Fibroblast of skin of left quadriceps (primary cell): ENCODE measurements at places on chromosomes 5 and 9.
A peak's percentile ranks its signal among the peaks of the same experiment; 100 is the strongest.

DNA sequence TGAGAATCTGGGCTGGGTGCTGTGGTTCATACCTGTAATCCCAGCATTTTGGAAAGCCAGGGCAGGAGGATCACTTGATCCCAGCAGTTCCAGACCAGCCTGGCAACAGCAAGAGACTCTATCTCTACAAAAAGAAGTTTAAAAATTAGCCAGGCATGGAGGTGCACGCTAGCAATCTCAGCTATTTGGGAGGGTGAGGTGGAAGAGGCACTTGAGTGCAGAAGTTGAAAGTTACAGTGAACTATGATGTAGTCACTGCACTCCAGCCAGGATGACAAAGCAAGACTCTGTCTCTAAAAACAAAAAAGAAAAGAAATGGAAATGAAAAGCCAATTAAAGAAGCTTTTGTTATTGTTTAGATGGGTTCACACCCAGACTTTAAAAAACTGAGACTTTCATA is 131.6 kb upstream of the RASA1 start:
- DNase-seq = no peak

- DNase-seq = no peak
Observed at GRCh38 chr5:91670122-91670521, 287.0 kb upstream of the ARRDC3 start.

GRCh38 chr5:127451096-127451495 is 66.3 kb upstream of the PRRC1 start:
- no peak for DNase-seq

GRCh38 chr9:92494856-92495255 is 12.6 kb upstream of the ASPN start:
- DNase-seq = peak; percentile 17

- DNase-seq = no peak
Observed at GRCh38 chr5:162324328-162324727, 256.8 kb downstream of the GABRG2 start.

DNA sequence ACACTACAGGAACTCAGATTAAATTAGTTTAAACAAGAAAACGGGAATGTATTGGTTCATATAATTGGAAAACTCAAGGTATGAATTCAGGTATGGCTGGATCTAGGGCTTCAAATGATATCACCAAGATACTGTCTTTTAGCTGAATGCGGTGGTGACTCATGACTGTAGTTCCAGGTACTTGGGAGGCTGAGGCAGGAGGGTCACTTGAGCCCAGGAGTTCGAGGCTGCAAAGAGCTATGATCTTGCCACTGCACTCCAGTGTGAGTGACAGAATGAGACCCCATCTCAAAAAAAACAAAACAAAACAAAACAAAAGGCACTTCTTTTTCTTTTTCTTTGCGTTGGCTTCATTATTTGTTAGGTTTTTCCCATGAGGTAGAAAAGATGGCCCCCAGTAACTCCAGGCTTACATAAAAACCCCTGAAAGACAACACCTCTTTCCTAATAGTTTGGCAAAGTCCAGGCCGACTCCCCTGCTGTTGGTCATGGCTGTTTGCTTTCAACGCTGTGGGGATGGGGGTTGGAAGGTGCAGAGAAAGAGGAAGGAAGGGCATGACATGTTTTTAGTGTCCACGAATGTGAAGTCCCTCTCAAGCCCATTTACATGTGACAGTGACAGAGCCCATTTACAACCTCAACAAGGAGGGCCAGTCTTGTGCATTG is 39.8 kb upstream of the CRB2 start:
- DNase-seq = no peak

- DNase-seq = no peak
Observed at GRCh38 chr5:132774896-132775295, 2.1 kb downstream of the SEPTIN8 start.

DNA sequence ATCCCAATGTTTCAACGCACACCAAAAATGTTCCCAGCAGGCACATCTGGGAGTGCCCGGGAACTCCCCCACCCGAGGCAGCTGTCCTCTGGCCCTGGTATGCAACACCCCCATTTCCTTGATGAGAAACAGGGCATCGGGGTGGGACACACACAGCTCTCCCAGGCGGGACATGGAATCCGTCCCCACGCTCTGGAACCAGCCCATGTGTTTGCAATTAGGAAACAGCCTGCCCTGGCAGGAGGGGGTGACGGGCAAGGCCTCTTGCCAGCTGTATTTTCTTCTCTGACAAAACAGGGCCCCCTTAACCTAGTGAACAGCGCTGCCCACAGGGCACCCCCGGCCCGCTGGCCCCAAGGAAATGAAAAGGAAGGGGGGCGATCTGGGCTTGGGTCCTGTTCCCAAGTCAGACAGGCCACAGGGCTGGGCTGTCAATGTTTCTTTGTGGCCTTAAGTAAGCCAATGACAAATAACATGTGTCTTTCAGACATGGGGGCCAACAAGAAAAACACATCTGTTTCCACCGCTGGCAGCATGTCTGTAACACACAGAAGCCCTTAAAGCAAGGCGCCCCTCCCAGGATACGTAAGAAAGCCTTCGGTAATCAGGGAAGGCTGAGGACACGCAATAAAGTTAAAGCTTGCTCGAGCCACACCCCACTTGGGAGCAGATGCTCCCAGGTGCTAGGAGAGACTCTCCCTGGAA is 125.3 kb downstream of the ROR2 start:
- no peak for DNase-seq

DNA sequence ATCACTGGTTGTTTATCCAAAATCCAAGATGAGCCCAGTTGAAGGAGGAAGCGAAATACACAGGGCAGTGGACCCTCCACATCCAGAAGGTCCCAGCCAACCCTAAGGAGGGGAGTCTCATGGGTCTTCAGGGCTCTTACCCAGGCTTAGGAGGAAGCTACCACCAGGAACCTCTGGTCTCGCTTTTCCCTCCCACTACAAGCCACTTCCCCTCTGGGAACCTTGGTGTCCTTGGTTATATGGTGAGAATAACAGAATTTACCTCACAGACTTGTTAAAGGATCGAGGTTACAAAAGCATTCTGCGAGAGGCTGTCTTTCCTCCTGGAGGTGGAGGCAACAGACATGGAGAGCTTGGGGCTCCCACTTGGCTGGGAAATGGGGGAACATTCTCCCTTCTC is 3.4 kb downstream of the HIGD2A start:
- DNase-seq = no peak

DNA sequence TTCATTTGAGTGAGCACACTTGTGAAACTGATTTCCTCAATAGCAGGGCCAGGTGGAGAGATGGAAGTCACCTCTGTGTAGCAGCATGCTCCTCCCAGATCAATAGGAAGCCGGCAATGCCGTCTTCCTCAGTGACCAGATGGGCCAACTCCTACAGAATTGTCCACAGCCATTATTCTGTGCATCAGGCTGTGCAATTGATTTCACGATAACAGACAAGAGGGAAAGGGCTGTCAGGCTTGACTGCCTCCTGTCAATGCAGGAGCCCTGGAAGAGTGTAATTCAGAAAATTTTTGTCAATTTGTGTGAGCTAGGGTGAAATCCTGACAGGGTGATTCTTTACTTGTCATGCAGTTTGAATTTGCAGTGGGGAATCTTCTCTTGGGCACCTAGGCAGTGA is 838.4 kb upstream of the NUDT12 start:
- no peak for DNase-seq
